Glutamatergic neuron (in vitro differentiated cells): ENCODE measurements at places on chromosomes 11 and 22.

DNA sequence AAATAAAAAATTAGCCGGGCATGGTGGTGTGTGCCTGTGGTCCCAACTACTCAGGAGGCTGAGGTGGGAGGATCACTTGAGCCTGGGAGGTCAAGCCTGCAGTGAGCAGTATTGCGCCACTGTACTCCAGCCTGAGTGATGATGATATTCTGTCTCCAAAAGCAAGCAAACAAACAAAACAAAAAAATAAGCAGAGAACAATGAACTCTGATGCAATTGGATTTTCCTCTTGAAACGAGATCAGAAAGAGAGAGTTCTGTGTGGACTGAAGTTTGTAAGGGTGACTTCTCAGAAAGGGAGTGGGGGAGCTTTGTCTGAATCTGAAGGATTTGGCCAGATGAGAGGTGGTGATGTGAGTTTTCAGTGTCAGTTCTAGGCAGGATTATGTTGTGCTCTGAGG, 6.0 kb upstream of the TMEM123 start:
- no peak for DNase-seq

GRCh38 chr11:10439351-10439750, 15.7 kb upstream of the AMPD3 start:
- DNase-seq: no peak

DNA sequence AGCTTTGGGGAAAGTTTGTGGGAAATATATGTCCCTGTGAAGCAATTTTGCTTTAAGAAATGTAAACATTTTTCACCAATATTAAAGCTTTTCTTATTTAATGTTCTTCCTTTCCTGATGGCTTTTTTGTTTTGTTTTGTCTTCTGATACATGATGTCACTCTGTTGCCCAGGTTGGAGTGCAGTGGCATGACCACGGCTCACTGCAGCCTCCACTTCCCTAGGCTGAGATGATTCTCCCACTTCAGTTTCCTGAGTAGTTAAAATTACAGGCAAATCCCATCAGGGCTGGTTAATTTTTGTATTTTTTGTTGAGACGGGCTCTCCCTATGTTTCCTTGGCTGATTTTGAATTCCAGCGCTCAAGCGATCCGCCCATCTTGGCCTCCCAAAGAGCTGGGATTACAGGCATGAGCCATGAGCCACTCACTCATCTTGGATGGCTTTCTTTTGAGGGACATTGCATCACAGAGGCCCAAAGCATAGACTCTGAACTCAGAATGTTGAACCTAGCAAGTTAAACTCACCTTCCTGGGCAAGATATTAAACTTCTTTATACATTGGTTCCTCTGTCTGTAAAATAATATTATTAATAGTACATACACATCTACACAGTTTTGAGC, 651 bp upstream of the CARD16 start:
- DNase-seq: no peak

- DNase-seq: no peak
Observed at GRCh38 chr11:4105916-4106315, 11.3 kb downstream of the RRM1 start.

DNA sequence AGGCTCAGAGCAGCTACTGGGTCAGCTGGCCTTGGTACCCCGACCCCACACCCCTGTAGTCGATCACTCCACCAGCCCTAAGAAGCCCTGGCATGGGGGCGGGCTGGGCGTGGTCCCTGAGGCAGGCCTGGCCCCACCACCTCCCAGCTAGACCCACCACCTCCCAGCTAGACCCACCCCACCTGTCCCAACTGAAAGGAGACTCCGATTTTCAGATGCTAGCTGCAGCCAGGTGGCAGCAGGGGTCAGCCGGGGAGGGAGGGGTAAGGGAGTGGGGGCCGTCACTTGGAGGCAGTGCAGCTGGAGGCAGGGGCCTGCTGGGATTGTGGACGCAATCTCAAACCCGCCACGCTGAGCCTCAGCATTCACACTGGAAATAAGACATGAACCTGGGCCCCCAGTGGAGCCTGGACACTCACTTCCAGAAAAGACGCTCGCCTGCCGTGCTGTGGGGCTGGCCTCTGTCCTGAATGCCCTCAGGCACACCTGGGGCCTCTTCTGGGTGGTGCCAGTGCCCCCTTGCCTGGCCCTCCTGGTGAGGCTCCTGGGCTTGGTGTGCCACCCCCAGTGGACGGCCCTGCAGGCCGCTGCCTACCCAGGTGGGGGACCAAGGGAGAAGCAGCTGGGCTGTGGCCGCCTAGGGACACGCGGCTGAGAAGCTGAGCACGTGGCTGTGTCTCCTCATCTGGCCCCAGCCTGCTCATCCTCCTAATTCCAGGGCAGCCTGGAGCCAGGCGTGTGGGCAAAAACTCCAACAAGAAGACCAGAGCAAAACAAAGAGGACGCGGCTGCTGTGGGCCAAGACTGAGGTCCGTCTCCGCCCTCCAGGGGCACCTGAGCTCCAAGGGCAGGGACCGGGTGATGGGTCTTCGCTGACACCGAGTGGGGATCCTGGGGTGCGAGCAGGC, 26.7 kb downstream of the OSBPL5 start:
- peak; percentile 26 for DNase-seq

DNA sequence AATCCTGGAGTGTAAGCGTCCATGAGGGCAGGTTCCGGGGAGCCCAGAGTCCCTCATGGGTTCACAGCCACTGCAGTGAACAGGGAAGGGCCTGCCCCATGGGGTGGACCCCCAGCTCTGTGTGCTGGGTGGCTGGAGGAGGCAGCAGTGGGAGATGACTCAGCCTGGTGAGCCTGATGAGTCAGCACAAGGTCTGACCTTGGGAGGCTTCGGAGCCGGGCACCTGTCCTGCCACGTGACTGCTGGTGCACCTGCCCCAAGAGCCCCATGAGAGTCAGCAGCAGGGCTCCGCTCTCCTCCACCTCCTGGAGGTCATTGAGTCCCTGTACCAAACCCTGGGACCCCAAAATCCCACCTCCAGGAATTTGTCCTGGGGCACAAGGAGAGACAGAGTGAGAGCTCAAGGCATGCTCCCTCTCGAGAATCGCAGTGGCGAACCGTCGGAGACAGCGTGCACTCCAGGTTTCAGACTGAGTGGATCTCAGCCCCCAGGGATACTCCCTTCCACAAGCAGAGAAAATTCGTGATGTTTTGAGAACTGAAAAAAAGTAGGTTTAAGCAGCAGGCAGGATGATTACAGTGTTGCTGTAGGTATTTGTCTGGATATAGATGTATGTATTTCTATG, 1221.7 kb downstream of the BRD1 start:
- DNase-seq: no peak

GRCh38 chr11:48011798-48012391, 31.5 kb downstream of the PTPRJ start:
- no peak for DNase-seq

GRCh38 chr22:32950366-32950765, 107.8 kb downstream of the SYN3 start:
- DNase-seq: no peak

GRCh38 chr11:112315057-112315720, 54.5 kb upstream of the PLET1 start:
- no peak for DNase-seq

DNA sequence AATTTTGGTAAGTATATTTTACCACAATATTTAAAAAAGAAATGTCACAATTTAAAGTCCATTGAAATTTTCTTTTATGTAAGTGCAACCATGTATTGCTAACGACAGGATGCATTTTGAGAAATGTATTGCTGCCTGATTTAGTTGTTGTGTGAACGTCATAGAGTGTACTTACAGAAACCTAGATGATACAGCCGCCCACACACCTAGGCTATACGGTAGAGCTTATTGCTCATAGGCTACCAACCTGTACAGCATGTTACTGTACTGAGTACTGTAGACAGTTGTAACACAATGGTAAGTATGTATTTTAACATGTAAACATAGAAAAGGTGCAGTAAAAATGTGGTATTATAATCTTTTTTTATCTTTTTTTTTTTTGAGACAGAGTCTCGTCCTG, 48.1 kb downstream of the CBL start:
- no peak for DNase-seq

DNA sequence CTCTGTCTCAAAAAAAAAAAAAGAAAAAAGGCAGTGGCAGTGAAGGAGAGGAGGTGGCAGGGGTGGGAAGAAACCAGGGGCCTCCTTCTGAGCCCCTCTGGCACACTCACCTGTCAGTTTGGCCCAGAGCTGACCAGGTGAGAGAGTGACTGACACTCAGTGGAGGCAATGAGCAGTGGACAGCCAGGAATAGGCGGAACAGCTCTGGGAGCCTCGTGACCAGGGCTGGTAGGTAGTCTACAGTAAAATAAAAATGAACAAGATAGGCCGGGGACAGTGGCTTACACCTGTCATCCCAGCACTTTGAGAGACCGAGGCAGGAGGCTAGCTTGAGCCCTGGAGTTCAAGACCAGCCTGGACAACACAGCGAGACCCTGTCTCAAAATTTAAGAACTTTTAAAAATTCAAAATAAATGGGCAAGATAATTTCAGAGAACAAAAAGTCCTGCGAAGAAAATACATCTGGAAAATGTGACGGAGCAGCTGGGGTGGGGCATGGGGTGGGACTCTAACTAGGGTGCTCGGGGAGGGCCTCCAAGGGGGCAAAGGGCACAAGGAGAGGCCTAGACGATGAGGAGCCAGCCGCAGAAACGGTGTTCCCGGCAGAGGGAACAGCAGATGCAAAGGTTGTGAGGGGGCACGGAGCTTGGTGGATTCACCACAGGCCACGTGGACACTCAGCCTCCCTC, 3.8 kb upstream of the PDXP start:
- no peak for DNase-seq
